Right forelimb (tissue), 1 donor: ENCODE measurements at places on chromosomes 6 and 20.

- DNase-seq = peak; percentile 37
Observed at GRCh38 chr6:170075659-170076223, 215.1 kb downstream of the DLL1 start.

- no peak for DNase-seq
Observed at GRCh38 chr20:49380337-49380780, 102.1 kb downstream of the KCNB1 start.

DNA sequence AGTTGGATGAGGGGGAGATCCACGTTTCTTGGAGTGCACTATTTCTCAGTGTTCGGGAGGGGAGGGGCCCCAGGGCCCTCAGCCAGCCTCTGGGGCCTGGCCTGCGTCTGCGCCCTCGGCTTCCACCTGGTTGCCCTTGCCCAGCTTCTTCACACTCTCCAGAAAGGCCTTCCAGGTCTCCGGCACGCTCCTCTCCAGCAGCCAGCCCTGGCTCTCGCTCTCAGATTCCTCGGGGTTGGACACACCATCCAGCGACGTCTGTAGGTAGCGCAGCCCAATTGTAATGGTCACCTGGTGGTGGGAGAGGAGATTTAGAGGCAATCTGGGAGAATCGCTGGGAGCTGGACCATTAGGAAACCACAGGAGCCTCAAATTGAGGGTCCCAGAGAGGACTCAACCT lies 24.2 kb downstream of the PRPH2 start:
- DNase-seq = no peak

GRCh38 chr6:170554013-170554795 lies at the start of gene TBP:
TSS of gene TBP (plus strand) at chr6:170554369. CDS start at chr6:170557030, 2,661 bp downstream.
- DNase-seq = peak; percentile 98

DNA sequence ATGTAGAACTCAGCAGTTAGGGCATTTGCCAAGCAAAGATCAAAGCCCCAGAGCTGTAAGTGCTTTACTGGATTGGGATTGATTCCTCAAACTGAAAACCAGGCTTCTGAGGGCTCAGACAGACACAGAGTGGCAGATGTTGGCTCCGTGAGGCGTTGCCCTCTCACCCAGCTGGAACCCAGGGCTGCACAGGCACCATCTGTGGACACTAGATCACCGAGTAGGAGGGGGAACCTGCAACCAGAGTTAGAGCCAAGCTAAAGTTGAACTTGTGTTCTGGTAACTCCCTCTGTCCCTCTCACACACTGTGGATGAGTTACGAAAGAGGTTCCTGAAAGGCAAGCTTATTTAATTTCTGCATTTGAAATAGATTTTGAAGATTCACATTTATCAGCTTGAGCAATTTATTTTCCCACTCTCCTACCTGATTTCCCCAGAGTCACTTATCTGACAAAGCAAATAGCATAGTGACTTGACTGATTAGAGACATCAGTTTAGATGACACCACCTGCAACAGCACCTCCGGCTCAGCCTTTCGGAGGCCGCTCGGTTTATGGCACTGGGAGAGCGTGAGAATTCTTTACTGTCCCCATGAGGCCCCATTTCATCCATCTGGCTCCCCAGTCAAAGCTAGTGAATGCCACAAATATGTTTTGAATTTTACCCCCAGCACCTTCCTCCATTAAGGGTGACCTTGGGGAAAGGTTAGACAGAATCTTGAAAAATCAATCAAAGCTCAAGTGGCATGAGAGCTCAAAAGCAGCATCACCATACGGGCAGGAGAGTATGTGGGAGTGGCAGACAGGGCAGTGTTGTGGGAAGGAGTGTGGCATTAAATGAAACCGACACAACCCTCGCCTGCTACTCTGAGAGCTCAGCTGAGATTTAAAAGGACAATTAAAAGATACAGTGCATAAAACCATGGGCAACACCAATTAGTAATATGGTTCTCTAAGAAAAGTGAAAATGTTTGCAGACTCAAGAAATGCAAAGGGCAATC lies 48.5 kb downstream of the RPF2 start:
- no peak for DNase-seq

GRCh38 chr6:17107863-17108262 lies 6.0 kb downstream of the STMND1 start:
- DNase-seq = no peak

DNA sequence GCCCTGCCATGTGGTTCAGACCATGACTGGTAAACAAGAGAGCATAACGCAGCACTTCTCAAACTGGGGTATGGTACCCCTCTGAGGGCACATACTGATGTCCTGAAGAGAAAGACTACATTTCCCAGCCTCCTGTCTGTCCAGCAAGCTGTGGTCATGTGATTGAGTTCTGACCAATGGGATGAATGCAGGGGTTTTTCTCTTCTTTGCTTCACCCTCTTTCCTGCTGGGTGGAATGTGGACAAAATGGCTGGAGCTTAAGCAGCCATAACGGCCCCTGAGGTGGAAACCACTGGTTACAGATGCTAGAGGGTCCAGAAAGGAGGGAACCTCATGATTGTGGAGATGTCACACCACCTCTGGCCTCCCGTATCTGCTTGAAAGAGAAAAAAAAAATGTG lies 19.4 kb upstream of the KCNB1 start:
- DNase-seq = no peak

DNA sequence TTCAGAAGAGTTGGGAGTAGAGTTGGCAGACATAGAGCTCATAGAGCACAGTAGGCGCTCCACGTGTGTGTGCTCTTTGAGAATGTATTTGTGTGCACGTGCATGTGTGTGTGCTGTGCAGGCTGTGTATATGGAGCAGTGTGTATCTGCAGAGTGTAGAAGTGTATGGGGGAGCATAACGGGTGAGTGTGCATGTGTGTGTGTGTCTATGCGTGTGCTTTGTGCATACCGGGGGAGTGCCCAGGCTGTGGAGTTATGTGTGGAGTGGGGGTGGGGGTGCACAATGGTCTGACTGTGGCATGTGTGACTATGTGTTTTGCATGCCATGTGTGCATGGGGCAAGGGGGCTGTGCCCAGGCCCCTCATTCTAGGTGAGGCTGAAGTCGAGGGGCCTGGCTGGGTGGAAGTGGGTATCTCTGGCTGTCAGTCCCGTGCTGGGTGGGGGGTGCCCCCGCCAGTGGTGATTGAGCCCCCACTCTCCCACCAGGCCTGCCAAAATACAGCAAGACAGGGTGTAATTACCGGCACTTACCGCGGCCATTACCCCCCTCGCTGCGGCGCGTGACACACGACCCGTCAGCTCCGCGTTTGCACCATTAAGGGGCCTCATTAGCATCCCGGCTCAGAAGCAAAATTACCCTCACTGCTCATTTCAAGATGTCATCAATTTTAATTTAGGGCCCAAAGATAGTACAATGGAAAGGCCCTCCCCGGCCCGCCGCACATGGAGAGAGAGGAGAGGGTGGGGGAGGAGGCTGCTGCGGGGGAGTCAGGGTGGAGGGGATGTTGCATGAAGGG lies 39.1 kb downstream of the MDFI start:
- DNase-seq = peak; percentile 40

GRCh38 chr6:30591008-30591407 lies 19.8 kb downstream of the ABCF1 start:
- DNase-seq = no peak

DNA sequence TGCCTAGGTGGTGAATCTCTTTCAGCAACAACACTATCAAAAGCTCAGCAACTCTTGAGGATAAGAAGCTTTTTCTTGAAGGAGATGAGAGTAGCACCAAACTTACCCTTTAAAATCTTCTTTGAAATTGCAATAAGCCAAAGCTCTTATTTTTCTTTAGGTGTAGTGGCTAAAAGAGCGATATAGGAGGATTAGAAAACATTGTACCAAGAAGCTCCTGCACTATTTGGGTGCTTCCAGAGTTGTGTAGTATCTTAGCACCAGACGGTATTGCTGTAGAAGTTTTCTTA lies 1.2 kb downstream of the FUT9 start:
- DNase-seq = no peak

- no peak for DNase-seq
Observed at GRCh38 chr6:47804821-47805220, 23.0 kb downstream of the OPN5 start.

DNA sequence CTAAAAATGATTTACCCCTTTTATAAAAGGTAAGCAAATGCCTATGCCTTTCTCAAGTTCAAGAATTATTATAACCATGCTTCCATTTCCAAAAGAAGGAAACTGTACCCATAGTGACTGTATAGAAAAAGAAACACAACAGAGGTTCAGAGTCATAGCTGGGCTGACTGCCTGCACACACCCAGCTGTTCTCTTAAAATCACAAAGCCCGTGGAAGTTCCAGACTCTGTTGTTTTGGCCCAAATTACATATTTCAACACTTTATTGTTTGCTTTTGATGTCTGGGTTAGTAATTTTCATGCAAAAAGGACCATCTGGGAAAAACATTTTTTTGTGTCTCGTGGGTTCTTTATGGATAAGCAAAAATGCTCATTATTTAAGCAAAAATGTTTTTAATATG lies 99.2 kb downstream of the LCA5 start:
- peak; percentile 82 for DNase-seq

DNA sequence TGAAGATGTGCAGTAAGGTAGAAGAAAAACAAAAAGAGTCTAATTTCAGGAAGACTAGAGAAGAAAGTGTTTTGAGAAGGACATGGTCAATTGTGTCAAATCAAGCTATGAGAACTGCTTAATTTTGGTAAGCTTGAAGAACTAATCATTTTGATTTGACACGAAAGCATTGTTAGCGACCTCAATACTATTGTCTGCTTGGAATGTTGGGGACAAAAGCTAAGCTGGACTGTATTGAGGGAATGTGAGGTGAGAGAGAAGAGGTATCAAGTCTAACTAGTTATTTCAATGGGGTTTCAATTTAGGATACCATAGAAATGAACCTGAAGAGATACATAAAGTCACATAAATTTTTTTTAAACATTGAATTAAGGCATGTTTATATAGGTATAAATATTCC lies 309.8 kb downstream of the GRIK2 start:
- DNase-seq = no peak

GRCh38 chr6:154969796-154970195 lies 25.3 kb upstream of the TIAM2 start:
- no peak for DNase-seq

- DNase-seq = peak; percentile 30
Observed at GRCh38 chr6:3303795-3304411, 45.2 kb downstream of the PSMG4 start.

GRCh38 chr6:3294396-3294795 lies 35.6 kb downstream of the PSMG4 start:
- DNase-seq = no peak

GRCh38 chr6:143746202-143747119 lies 68.7 kb downstream of the PHACTR2 start:
- no peak for DNase-seq

- DNase-seq = no peak
Observed at GRCh38 chr6:81606965-81607381, 145.5 kb downstream of the TENT5A start.

GRCh38 chr6:2434912-2435311 lies 189.5 kb upstream of the GMDS start:
- no peak for DNase-seq

DNA sequence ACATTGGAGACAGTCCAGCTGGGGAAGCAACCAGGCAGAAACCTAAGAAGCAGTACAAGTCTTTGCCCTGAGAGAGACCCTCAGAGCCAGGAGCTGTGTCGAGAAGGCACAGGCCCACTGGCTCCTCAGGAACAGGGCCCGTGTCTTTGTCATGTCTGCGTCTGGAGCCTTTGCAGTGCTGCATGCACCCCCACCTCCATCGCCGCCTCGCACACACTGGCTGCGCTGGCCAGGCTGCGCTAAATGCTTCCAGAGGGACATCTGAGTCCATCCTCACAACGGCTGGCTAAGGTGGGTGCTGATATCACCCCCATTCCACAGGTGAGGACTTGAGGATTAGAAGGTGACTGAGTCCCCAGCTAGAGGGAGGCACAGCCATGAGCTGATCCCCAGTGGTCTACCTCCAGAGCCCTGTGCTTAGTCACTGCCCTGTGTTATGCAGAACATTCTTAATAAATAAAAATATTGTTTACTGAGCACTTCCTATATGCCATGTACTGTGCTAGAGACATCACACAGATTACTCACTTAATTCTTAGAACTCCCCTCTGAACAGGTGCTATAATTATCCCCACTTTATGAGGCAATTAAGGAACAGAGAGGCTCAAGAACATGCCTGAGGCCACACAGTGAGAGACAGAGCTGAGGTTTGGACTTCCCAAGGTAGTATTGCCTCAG lies 27.6 kb downstream of the GABRR2 start:
- DNase-seq = no peak

DNA sequence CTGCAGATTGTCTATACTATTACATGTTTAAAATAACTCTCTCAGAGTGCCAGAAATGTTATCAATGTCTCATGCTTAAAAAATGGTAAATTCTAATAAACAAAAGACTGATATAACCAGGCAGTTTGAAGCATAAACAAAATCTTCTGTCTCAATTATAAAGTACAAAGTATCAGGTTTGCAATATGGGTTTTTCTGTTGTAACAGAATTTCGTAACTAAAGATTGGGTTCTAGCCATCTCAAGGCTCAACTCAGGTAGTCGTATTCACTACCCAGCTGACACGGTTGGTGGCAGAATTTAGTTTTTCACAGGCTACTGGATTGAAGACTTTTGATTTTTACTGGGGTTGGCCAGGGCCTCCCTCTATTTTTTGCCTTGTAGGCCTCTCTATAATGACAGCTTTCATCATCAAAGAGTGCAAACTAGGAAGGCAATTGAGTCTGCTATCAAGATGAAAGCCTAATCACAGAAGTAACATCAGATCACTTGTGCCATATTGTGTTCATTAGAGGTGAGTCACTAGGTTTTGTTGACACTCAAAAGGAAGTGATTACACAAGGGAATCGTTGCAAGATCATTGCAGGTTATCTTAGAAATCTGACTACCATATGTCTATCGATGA lies 3.6 kb downstream of the CYP39A1 start:
- DNase-seq = no peak

GRCh38 chr6:20217891-20218290 lies 5.6 kb upstream of the MBOAT1 start:
- DNase-seq = no peak

DNA sequence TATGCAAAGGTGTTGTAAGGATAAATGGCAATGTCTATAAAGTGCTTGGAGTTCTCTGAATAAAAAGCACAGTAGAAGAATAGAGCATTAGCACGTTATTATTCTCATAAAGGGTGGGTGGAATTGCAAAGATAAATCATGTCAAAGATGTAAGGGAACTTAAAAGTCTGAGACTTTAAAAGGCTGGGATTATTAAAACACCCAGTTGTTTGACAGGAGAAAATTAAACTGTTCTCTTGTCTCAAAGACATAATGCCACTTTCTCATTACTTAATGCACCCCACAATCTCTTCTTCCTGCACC lies 70.4 kb upstream of the PDE10A start:
- DNase-seq = no peak

DNA sequence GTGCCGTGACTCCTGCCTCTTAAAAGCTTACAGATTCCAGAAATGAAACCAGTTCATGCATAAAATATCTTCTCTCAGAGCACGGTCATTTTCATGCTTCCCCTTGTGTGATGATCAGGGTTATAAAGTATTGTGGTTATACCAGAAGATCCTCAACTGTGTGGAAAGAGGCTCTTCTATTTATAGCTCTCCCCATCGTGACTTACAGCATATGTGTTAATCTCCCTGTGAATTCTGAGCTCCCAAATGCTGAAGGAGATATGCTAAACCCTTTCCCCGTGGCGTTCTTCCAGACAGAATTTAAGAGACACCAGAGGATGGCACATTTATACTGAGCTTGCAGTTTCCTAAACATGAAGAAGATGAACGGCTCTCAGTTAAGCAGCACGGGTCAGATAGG lies 158.8 kb downstream of the CDH26 start:
- no peak for DNase-seq

- DNase-seq = peak; percentile 59
Observed at GRCh38 chr20:51565298-51566144, 23.0 kb upstream of the NFATC2 start.
